Trophoblast cell (in vitro differentiated cells and primary cell): ENCODE measurements at places on chromosomes 11 and 22.

DNA sequence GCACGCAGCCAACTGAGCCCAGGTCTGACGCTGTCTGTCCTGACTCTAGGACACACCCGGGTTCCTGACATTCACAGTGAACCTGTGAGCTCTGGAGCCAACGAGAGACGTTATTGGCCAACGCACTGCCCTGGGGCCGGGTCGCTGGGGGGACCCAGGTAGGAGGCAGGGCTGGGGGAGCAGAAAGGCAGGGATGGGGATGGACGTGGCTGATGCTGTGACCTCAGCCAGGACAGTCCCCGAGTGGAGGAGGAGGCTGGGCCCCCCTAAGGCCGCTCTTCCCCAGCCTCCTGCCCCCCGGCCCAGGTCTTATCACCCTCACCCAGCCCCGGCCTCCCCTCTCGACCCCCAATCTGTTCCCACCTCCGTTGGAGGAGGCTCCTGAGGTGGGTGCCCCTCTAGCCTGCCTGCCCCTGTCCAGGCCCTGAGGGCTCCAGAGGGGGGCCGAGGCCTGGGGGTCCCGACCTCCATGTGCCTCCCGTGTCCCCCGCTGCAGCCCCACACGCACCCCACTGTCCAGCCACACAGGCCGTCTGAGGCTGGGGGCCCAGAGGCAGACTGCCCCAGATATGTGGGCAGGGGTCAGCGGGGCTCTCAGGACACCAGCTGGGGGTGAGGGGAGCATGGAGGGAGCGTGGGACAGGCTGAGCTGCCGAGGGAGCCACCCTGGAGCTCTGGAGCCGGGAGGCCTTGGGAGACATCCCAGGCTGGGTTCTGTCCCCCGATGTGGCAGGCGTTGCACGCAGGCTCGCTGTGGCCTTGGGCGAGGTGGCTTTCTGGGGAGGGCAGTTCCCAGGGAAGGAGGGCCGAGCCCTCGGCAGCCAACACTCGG, 29.2 kb upstream of the MUC5AC start:
- DNase-seq, result no peak

DNA sequence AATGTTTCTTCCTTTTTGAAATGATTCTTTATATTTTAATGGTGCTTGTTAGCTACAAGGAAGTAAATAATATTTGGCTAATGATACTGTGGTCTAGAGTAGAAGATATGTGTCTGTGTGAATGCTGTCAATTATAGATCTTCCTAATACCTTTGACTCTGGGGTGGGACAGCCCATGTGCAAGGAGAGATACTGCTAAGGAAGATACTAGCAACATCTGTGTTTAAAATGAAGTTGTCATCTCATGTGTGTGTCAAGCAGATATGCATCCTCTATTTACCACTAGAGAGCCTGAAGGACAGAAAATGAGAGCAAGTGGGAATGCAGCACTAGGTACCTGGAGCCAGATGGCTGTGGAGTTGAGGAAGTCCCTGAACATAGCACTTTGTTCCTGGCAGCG, 34.1 kb downstream of the PPME1 start:
- DNase-seq, result no peak

DNA sequence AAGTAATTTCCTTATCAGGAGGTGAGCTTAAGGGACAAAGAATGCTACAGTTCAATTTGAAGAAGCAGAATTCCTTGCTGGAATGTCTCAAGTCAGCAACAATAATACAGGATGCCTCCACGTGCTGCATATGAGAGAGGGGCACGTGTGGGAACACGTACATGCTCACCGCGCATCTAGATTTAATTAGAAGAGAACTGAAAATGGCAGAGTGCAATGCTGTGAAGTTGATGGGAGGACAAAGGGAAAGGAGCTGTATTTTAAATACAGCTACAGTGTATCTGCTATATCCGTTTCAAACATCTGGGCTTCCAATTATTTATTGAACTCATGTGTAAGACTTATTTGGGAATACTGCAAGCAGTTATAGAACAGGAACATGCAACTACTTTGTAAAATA, 328.7 kb downstream of the SOX6 start:
- DNase-seq, result peak; percentile 13

DNA sequence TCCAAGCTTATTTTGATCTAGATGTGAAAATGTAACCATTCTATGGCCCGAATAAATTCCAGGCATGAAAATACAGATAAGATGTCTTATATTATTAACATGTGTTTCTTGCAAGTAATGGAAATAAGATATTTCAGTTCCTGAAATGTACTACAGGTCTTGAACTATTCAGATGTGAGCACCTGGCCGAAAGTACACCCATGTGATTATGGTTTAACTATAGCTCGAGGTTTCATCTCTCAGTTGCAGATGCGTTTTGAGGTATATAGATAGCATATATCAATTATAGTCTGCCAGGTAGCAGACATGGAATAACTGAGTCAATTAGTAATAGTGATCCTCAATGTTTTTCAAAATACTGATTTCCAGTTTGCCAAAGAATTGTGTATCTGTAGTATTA, 68.3 kb downstream of the DDIAS start:
- no peak for DNase-seq

DNA sequence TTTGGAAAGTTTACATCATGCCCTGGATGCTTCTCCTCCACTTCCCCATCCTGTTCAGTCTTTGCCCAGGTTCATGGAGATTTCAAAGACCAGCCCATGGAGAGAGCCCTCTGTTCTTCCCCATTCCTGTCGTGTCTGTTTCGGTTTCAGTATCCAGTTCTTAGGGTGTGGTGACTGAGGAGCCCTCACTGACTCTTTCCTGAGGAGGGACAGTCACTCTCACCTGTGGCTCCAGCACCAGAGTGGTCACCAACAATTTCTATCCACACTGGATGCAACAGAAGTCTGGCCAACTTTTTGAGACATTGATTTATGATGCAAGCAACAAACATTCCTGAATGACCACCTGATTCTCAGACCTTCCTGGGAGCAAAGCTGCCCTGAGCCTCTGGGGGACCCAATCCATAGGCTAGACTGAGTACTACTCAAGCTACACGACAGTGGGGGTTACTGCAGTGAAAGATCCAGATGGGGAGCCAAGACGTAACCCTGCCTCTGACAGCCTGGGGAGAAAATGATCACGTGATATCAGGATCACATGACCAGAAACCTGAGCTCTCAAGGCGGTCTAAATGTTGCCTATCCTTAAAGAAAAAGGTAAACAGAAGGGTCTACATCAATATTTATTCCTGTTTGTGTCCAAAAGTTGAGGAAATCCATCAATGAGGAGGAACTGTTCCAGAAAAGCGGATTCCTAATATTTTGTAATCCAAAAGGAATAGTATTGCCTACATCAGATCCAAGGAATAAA, 76.2 kb upstream of the VPREB1 start:
- DNase-seq, result no peak

DNA sequence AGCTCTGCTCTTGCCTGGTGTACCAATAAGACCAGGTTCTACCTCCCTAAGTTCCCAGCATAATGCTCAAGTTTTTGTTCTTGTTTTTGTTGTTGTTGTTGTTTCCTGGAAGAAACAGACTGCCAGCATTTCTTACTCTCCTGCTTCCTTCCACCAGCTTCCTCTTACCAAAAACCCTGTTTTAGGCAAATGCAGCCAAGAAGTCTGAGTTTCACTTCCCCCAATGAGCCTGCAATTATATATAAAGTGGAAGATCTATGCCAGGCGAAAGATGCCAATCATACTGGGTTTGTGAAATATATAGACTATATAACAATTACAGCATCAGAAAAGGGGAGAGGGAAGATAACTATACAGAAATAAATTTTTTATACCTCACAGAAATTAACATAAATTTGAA, 931.5 kb upstream of the FAT3 start:
- DNase-seq, result no peak

DNA sequence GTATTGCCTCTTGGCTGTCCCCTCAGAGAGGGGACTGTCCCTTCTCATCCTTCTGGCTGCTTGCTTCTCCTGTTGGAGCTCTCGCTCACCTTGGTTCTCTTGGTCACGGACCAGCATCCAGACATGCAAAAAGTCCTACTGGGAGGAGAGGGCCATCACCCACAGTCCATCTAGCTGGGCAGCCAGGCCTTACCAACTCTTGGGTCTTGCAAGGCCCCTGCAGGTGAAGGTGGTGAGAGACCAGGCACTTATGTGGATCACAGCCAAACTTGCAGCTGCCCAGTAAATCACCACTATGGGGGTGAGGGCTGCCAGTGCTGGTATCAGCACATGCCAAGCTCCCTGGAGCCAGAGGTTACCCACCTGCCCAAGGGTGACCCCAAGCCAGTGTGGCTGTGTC, 36.3 kb downstream of the KCNQ1OT1 start:
- DNase-seq, result no peak

DNA sequence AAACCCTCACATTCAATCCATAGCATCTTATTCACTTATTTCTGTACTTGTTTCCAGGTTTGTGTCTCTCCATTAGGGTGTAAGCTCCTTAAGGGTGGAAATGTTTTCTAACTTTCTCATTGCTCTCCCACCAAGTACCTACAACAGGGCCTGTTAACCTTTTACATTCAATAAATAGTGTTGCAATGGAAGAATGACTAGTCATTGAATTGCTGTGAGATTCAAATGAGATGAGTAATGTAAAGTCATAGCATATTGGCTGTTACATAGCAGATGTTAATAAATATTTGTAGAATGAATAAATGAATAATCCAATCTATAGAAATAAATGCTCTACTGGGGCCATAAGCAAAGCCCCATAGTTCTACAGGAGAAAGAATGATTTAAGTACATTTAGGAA, 75.4 kb upstream of the DDI1 start:
- DNase-seq, result no peak

DNA sequence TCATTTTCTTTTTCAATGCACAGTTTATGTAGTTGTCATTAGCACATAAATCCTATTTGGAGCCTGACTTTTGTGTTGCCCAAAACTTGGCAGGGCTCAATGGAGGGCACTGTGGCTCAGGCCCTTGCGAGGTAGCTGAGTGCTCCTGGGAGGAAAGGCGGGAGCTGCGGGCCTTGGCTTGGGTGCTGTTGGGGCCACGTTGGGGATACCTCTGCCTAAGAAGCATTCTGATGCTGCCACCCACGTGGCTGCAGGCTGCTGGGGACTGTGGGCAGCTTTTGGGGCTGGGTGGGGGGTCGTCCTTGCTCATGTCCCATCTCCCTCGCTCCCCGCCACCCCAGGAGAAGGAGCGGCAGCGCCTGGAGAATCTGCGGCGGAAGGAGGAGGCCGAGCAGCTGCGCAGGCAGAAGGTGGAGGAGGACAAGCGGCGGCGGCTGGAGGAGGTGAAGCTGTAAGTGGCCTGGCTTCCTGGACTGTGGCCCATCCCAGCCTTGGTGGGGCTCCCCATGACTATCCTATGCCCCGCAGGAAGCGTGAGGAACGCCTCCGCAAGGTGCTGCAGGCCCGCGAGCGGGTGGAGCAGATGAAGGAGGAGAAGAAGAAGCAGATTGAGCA, 20.9 kb downstream of the INCENP start:
- DNase-seq, result no peak

- no peak for DNase-seq
Measured at GRCh38 chr11:121578251-121578976, 125.6 kb upstream of the SORL1-AS1 start.

GRCh38 chr11:100205926-100206325, 481.2 kb upstream of the ARHGAP42 start:
- DNase-seq, result no peak

DNA sequence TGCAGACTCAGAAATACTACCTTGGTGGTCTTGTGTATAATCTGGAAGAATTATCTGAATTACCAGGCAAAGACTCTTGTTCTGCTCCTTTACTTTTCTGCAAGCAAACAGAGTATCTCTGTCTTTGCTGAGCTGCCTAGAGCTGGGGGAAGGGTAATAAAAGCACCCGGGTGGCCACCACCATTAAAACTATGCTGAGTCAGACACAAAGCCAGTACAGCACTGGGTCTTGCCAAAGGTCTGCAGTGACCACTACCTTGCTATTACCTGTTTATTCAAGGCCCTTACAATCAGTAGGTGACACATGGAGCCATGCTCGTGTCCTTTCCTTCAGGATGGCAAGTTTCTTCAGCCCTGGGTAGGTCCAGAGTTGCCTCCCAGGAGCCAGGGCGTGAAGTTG, 420.6 kb upstream of the CNTN5 start:
- no peak for DNase-seq

DNA sequence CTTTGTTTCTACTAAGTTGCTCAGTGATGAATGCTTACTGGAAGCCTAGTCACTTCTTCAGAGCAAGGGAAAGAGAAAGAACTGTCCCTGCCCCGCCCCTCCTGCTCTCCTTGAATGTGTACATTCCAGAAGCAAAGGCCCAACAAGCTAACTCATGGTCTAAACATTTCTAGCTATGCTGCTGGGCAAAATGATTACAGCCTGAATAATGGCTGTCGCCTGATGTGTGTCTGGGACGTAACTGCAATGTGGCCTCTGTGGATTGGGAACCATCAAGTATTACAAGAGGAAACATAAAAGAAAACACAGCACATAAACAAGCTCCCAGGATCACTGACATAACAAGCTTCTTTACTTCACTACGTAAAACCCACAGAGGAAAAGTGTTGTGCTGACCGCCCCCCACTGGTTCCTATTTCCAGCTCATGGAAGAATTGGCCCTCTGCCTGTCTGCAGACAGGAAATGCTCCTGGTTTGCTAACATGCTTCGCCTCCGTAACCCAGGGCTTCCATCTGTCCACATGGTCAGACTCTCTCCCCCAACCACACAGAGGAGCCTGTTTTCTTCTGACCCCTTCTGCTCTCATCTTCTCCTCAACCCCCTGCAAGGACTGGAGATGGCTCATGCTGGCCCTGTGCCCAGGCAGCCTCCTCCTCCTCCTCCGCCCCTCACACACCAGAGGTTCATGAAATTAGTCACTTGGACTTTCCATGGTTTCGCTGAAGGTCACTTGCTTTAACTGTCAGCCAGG, 187.2 kb downstream of the MAML2 start:
- DNase-seq, result peak; percentile 97

DNA sequence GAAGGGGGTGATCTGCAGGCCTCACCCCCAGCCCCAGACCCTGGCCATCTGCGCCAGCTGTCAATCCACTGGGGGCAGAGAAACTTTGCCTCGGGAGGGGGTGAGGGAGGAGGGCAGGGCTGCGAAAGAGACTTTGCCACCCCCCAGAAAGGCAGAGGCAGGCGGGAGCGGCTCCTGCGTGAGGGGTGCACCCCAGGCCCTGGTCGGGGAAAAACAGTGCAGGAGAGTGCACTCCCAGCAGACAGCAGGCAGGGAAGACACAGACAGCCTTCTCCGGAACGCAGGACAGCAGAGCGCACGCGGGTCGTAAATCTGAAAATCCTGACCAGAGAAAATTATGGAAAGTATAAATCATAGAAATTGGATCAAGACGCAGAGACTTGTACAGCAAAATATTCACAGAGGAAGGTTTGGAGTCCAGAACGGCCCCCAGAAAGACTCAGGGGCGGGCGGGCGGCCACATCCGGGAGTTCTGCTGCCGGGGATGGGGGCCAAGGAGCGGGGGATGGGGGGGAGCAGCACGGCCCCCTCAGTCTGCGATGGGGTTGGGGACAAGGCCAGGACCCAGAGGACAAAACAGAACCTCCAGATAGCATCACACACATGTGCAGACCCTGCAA, 8.0 kb upstream of the MRPL23 start:
- no peak for DNase-seq
